Heart left ventricle (tissue), 16 donors: ENCODE measurements at places on chromosomes 4 and X. TPM values are rescaled to one million over a fixed set of nuclear protein-coding genes. Genes with fewer than 3 reads are reported as not detected.

GRCh38 chrX:136866337-136867095 is 14.0 kb downstream of the RBMX start:
- H3K4me1 ChIP-seq = peaks cover 22% of the 10 kb centered on the region
- no peak overlapping the region for H3K4me3 ChIP-seq
- H3K27ac ChIP-seq = no peak overlapping the region

Gene GUCY1B1
- total RNA-seq = 16.3 TPM

- H3K27me3 ChIP-seq = no peaks in the 10 kb centered on the region
- H3K4me1 ChIP-seq = no peaks in the 10 kb centered on the region
- H3K36me3 ChIP-seq = no peaks in the 10 kb centered on the region
- H3K4me3 ChIP-seq = no peak overlapping the region
- no peak overlapping the region for H3K27ac ChIP-seq
- no peak for DNase-seq
Observed at GRCh38 chr4:41408150-41408549, 129.8 kb upstream of the LIMCH1 start.

DNA sequence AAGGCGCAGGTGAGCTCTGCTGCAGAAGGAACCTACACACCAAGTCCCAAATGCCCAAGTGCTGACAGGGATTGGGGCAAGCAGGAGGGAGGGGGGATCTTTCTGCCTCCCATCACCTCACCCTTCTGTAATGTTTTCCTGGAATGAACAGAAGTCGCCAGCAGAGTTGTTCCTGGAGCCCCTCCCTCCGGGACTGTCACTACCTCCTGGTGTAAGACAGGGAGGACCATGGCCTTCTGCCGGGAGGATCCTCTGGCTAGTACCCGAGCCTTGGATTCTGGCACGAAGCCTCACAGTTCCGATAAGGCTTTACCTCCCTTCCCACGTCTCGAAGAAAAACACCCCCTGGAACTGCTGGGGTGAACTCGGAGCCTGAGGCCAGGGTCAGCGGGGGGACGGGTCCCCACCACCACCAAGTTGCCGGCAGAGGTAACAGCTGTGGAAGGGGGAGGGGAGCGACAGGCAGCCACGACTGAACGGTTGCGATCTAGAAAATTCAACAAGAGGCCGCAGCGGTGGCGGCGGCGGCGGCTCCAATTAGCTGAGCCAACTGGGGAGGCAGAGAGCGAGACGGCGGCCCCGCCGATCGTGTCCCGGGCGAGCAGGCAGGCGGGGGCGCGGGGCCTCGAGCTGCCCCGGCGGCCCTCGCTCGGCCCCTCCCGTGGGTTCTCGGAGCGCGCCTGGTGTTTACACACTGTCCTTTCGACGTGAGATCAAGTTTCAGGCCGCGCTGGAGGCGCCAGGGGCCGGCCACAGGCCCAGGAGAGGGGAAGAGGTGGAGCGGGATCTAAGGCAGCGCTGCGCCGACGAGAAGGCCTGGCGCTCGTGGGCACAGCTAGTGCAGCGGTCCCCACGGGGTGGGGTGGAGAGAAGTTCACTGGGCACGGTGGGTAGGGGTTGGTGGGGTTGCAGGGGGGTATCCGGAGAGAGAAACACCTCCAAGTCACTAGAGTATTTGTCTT is 53.7 kb upstream of the BCOR start:
- DNase-seq = no peak
- no peak overlapping the region for H3K27ac ChIP-seq
- peak overlapping the region; percentile 48 for H3K4me3 ChIP-seq

Gene CXCR3
- not detected for total RNA-seq

Gene KCNIP4
- 0.19 TPM for total RNA-seq

GRCh38 chrX:70046978-70047377 is 2.8 kb downstream of the AWAT2 start:
- DNase-seq = no peak
- no peak overlapping the region for H3K27ac ChIP-seq
- H3K4me3 ChIP-seq = no peak overlapping the region
- H3K27me3 ChIP-seq = no peaks in the 10 kb centered on the region
- no peaks in the 10 kb centered on the region for H3K4me1 ChIP-seq

Gene FAT1
- 101 TPM for total RNA-seq

- no peaks in the 10 kb centered on the region for H3K36me3 ChIP-seq
- H3K4me3 ChIP-seq = peak within 1 kb of the TSS; percentile 48
- no peaks in the 10 kb centered on the region for H3K27me3 ChIP-seq
- H3K27ac ChIP-seq = peak within 1 kb of the TSS; percentile 75
Observed at GRCh38 chrX:108439426-108439942, at the start of gene COL4A5. TSS of gene COL4A5 (plus strand) at chrX:108439838. CDS start at chrX:108440126, 288 bp downstream.

- DNase-seq = no peak
- H3K27me3 ChIP-seq = no peaks in the 10 kb centered on the region
- no peaks in the 10 kb centered on the region for H3K4me1 ChIP-seq
- H3K36me3 ChIP-seq = no peaks in the 10 kb centered on the region
Observed at GRCh38 chrX:134641346-134641745, 16.9 kb downstream of the PLAC1 start.

Gene NPNT
- 3.6 TPM for total RNA-seq

Gene GC
- not detected for total RNA-seq

DNA sequence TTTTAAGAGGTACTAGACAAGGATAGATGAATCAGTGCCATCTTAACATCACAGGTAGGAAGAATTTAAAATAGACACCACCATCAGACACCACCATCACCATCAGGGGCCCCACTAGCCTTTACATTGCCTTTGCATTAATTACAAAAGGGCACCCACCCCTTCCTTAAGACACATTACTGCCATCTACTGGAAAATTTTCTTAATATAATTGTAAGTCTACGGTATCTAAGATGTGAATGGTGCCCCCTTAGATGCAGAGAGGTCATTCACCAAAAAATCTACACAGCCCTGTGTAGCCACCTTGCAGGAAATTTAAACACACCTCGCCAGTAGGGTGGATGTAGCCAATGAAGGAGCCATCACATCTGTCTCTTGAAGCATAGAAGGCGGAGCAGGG is 184.1 kb downstream of the MID1IP1 start:
- no peak overlapping the region for H3K27ac ChIP-seq
- no peak for DNase-seq

DNA sequence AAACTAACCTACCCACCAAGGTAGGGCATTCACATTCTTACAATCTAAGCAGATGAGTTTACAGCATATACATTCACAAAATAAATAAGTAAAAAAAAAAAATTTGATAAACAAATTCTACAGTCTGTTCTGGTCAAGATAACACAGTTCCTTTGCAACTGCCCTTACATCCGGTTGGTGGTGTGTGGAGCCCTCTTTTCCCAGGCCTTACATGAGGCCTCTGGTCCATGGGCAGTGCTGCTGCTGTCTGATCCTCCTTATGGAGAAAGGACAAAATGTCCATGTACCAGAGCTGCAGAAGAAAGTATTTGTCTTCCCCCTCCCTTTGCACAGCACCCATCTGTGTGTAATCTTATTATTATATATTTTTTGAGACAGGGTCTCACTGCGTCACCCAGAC is 2.2 kb upstream of the SEPTIN11 start:
- H3K27ac ChIP-seq = no peak overlapping the region
- peaks cover 21% of the 10 kb centered on the region for H3K4me1 ChIP-seq
- H3K36me3 ChIP-seq = no peaks in the 10 kb centered on the region
- H3K4me3 ChIP-seq = no peak overlapping the region
- no peaks in the 10 kb centered on the region for H3K27me3 ChIP-seq
- no peak for DNase-seq
